Activated CD4-positive, CD25-positive, alpha-beta regulatory T cell treated with anti-CD3 and anti-CD28 coated beads, Interleukin-2, amount 50 U/mL, for 16 hours (primary cell): ENCODE measurements at places on chromosomes 5 and 9.

GRCh38 chr5:125411071-125411743 is 664.8 kb upstream of the ZNF608 start:
- DNase-seq = no peak

DNA sequence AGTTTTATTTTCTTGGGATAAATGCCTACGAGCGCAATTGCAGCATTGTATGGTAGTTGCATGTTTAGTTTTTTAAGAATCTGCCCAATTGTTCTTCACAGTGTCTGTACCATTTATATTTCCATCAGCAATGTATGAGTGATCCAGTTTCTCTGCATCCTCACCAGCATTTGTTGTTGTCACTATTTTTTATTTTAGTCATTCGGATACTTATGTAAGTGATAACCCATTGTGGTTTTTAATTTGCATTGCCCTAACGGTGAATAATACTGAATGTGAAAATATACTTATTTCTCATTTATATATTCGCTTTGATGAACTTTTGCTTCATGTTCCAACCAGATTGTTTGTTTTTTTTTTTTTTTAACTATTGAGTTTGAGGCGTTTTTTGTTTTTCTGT is 33.7 kb upstream of the PWWP2A start:
- no peak for DNase-seq

GRCh38 chr9:94166236-94166975 is 82.1 kb downstream of the PTPDC1 start:
- DNase-seq = peak; percentile 89

DNA sequence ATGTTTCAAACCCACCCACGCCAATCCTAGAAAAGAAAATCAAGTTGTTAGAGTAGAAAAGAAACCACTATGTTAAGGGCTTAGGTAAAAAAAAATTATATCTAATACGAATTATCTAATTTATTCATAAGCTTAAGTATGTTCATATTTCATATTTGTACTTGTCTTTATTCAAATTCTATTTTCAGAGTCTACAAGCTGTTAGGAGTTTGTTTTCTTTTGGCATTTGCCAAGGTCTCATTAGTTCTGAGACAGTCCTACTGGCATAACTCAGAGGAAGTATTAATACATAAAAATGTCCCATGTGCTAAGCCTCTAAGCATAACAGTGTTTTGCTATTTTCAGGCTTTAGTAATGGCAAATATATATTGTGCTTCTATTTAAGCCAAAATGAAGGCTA is 57.6 kb downstream of the STARD4 start:
- DNase-seq = no peak

DNA sequence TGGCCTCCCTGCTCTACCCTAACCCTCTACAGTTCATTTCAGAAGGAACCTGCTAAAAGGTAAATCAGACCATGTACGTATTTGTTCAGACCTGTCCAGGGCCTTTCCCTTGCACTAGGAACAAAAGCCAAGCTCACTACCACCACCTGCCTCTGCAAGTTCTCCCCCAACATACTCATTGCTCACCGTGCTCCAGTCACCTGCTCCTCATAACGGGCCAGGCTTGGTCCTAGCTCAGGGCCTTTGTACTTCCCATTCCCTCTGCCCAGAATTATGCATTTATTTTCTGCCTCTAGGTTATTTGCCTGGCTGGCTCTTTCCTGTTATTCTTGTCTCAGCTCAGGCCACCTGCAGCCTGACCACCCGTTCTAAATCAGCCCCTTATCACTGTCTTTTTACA is 4.8 kb upstream of the FGF1 start:
- no peak for DNase-seq
